ENCODE measurements at places on chromosomes 1 and 21.

- DNase-seq: no peak
Observed at GRCh38 chr21:37711286-37711829, 204.9 kb downstream of the KCNJ6 start.

DNA sequence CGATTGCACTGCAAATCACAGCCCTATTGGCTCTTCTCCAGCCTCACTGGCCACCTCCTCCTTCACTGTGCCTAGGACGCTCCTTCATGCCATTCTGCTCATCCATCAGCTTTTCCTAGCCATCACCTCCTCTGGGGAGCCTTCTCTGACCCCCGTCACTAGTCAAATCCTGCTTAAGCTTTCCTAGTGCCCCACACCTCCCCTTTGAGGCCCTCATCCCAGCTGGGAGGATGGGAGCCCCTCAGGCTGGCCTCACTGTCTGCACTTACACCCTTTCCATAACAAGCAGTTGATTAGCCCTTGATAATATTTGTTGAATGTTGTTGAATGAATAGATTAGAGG is 50.7 kb downstream of the KLHDC7A start:
- DNase-seq: no peak

DNA sequence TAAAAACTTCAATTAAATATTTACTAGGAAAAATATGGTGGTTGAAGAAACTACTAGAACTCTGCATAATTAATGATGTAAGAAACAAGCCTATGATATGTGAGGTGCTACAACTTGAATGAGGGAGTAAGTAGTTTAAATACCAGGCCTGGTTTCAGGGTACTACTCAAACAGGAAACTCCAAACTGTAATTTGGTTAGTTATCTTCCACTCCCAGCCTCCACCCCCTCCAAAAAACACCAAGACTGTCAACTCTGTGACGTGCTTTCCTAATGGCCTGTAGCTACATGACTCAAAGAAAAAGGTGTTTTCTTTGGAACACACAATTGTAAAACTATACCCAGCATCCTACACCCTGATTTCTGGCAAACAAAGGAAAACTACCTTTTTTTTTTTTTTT is 55.9 kb upstream of the RCC1 start:
- DNase-seq: peak; percentile 59

DNA sequence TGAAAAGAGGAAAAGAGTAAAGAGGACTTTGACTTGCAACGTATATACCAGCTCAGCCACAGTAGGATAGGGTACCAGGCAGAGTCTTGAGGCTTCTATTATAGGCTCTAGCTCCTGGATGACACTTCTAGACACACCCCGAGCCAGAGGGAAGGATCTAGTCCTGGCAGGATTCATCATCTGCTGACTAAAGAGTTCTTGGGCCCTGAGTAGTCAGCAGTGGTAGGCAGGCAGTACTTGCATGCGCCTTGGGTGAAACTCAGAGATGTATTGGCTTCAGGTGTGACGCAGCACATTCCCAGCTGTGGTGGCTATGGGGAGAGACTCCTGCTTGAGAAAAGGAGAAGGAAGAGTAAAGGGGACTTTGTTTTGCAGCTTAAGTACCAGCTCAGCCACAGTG is 162.3 kb upstream of the APP start:
- DNase-seq: no peak

GRCh38 chr1:221994274-221994698 is 252.4 kb upstream of the DUSP10 start:
- DNase-seq: no peak

DNA sequence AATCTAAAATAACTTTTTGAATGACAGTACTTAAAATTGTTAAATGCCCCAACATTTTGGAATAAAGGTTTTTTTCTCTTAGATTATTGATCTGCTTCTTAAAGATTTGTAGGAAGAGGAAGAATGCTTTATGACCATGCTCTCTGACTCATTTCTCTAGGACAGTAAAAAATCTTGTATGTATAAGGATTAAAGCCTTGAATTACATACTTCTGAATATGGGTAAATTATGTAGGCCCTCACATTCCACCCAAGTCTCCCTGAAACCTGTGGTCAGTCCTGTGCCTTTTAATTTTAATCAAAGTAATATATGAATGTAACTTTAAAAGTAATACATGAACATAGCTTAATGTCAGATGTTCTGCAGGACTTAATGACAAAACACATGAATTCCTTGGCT is 50.5 kb downstream of the ABCD3 start:
- no peak for DNase-seq

GRCh38 chr1:3019516-3020051 is 1.7 kb upstream of the ACTRT2 start:
- DNase-seq: no peak

- no peak for DNase-seq
Observed at GRCh38 chr1:158188611-158189010, 7.9 kb downstream of the CD1D start.

GRCh38 chr1:41053316-41053715 is 31.8 kb upstream of the SLFNL1 start:
- DNase-seq: no peak

GRCh38 chr1:19922015-19922688 is 1.3 kb downstream of the PLA2G2E start:
- DNase-seq: no peak

DNA sequence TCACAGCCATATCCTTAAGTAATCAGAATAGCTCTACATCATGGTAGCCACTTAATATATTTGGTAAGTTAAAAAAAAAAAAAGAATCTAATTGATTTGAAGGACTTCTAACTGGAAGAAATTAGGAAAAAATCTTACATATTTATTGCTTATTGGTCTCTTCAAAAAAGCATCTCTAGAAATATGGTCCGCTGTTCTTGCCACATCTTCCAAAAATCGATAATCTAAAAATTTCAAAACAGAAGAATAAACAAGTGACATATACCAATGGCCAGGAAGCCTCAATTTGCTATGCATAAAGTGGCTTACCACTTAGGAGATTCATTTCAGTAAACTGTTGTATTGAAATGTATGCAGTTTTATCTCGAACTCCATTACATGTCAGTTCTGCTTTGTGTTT is 2.3 kb downstream of the ZNHIT6 start:
- DNase-seq: no peak

DNA sequence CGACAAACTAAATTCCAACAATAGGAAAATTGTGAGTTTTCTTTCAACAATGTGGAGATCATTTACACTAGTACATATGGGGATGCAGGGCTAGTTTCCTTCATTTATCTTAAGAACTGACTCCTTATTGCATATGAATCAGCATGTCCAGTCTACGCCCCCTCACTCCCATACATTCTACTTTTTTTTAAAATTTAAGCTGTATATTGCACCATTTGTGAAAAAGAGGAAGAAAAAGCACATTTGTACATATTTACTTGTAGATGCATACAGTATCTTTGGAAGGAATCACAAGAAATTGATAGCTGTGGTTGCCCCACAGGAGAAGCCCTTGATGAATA is 15.9 kb downstream of the VPS26C start:
- DNase-seq: no peak

DNA sequence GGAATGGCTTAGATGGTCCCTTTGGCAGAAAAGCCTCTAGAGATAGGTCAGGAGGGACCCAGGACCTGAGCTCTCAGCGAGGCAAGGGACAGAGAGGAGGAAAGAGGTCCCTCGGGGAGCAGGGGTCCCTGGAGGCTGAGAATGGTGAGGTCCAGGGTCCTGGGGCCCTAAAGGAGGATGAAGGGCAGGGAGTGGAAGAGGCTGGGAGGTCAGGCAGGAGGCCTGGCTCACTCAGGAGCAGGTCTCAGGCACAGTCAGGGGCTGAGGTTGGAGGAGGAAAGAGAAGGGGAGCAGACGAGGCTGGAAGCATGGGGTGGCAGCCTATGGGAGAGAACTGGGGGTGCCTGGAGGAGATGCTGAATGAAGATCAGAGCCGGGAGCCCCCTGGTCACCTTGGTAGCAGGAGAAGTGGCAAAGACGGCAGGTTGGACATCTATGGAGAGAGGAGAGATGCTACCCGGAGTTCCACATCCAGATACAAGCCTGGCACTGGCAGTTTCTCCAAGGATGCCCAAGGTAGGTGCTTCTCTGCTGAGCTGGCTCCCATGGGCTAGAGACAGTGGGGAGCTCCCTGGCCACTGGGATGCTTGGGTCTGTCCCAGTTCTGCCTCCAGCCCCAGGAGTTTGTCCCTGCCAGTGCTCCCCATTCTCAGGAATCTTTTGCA is 22.6 kb downstream of the IGFN1 start:
- DNase-seq: peak; percentile 38

DNA sequence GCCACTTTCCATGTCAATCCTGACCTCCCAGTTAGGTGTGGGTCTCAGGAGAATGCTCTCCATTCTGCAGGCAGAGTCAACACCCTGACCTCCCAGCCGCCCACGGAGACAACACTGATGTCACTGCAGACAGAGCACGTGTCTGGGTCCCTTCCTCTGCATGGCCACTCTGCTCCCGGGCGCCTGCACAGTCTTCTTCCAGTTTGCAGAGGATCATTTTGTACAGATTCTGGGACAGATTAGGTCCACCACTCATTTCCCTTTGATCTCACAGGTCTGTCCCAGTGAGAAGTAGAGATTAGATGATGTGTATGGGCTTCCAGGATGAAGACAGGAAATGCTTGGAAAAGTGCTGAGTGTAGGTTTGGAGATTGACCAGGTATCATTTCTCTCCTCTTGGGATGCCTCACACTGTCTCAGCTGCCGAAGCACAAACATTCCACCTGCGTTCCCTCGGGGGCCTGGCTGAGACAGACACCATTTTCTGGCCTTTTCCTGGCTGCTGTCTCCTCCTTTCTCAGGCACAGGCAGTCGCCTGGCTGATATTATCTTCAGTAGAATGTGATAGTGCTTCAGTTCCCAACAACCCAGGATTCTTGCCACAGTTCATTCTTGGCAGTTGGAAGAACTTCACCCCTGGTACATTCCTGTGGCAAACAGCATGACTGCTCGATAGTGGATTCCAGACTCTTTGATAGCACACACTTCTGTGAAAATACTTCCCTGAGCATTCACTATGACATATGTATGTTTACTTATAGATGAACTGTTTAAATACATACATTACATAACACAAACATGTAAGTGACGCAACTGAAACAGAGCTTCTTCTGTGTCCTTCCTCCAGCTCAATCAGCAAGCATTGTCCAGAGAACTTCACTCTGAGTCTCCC is 7.9 kb downstream of the MYBPHL start:
- DNase-seq: no peak

Measured in activated naive CD4-positive, alpha-beta T cell treated with anti-CD3 and anti-CD28 coated beads, Interleukin-2, amount 50 U/mL, for 72 hours (primary cell).